ENCODE measurements at places on chromosomes 5 and 9. TPM values are rescaled to one million over a fixed set of nuclear protein-coding genes. Genes with fewer than 3 reads are reported as not detected.

DNA sequence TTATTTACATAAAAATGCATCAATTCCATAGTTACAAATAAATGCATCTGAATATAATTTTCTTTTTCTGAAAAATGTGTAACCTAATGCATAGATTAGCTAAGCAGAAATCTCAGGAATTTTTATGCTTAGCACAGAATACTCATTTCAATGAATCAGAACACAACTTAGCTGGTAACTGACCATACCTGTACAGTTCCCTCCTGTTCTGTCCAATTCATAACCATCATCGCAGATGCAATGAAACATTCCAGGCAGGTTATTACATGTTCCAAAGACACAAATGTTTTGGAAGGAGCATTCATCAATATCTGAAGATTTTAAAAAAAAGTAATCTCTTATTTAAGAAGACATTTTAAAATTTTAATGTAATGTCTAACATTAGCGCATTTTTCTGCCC, 219.4 kb downstream of the FBN2 start:
- DNase-seq: no peak

- no peak for DNase-seq
Measured at GRCh38 chr9:98432134-98432533, 176.7 kb upstream of the TBC1D2 start.

Gene DBH
- not detected for total RNA-seq

DNA sequence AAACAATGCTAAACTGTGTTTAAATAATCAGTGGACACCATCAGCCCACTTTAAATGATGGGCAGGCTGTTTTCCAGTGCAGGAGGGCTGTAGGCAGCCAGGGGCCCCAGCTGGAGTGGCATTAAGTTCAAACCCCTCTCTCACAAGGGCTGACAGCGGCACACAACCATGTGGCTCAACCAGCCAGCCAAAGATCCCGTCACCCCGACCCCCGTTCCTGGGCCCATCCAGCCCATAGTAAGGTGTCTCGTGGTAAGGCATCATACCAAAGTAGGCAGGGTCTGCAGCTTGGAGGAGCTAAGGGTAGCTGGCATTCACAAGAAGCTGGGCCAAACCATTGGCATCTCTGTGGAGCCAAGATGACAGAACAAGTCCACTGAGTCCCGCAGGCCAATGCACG, 24.9 kb downstream of the BTNL9 start:
- DNase-seq: no peak

GRCh38 chr5:84685121-84685894, 300.6 kb upstream of the EDIL3 start:
- DNase-seq: no peak

Gene ANKRD31
- total RNA-seq: not detected

Measured in Peyer's patch (tissue), 4 donors.